K562 (cell line): ENCODE measurements at places on chromosomes 11 and 22. TPM values are rescaled to one million over a fixed set of nuclear protein-coding genes. Genes with fewer than 3 reads are reported as not detected.
A peak's percentile ranks its signal among the peaks of the same experiment; 100 is the strongest.

DNA sequence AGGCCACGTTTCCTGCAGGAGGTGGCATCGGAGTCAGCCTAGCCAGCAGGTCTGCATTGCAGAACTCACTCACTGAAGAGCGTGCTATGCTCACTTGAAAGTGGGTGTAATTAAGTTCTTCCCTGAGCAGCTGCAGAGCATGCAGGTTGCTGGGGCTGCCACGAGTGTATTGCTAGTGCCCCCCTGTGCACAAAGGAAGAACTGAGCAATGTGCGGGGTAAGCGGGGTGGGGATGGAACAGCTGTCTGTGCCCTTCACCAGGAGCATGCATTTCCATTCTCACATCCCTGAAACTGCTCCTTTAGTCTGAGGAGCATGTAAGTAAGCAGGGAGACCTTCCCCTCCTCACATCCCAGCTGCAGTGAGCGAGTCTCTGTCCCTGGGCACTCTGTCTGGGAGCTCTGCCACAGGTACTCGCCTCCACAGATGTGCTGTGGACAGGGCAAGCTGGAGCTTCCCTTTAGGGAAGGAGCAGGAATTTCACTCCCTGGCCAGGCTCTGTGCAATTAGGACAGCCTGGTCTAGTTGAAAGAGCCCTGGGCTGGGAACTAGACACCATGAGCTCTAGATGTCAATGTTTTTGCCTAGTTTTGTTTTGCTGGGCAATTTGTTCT, 1031.8 kb downstream of the NTM start:
- DNase-seq: no peak

DNA sequence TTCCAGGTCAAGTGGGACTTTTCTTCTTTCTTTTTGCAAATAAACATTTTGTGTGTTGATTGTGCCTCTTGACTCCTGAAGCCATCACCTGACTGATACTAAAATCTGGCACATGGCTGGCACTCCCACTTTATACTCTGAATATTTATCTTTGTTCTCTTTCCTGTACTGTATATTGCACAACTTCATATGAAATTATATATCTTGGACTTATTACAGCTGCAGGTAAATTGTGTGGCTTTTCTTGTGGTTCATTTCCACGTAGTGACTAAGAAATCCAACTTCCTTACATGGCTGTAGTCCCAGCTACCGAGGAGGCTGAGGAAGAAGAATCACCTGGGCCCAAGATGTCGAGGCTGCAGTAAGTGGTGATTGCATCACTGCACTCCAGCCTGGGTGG, 23.7 kb upstream of the OR5B12 start:
- DNase-seq: no peak

- DNase-seq: no peak
These were observed 76.9 kb upstream of the B3GAT1 start for GRCh38 chr11:134488913-134489312.

The CLDN5 gene
- 0.16 and 0.20 TPM in 2 replicates for total RNA-seq

DNA sequence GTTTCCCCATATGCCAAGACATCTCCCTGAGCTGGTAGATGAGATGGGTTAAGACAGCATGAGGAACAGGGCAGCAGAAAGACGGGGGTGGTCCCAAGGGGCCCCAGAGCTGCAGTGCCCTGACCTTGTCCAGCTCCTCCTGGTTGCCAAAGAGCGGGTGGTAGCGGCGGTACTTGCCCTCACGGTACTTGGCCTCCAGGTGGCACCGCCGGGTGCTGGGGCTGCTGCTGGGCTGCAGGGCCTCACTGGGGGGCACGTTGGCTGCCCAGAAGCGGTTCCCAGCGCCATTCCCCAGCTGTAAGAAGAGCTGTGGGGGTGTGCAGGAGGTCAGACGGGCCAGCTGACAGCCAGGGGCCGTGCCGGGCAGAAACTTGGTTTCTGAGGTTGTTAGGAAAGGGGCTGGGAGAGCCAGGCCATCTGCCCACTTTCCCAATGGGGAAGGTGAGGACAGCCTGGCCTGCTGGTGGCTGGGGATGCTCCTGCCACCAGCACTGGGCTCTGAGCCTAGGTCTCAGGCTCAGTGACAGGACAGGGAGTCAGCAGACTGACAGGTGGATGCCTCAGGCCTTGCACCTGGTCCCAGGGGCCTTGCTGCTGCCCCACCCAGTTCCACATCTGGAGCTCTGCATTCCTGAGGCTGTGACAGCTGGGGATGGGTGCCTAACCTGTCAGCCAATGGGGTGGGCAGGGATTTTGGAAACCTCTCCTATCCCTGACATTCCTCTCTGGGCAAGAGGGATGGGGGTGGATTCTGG, 30.0 kb upstream of the PDE2A start:
- no peak for DNase-seq

- DNase-seq: no peak
These were observed 29.8 kb upstream of the TMEM135 start for GRCh38 chr11:87007963-87008362.

DNA sequence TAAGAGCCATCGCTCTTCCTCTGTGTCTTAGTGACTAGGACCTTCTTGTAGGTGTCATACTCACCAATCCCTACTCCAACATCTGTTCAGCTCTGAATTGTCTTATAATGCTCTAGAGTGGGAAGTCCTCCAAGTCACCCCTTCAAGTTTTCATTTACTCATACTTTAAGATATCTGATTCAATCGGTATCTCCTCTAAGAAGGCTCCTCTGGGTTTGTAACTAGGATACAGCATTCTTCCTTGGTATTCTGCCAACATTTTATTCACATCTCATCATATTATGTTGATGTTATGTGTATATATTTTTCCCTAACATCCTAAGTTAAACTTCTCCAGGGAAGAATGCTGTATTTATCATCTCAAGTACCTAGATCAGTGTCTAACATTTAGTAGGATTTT, 662.1 kb downstream of the NTM start:
- no peak for DNase-seq

The MRGPRF gene
- total RNA-seq: 0.07 TPM in 1 of 2 replicates, not detected in the other

- DNase-seq: no peak
These were observed 440 bp upstream of the SLC25A45 start for GRCh38 chr11:65382804-65383368.

The RAB3IL1 gene
- total RNA-seq: 42.6 and 46.2 TPM in 2 replicates

GRCh38 chr11:77705195-77705875, 67.7 kb upstream of the CLNS1A start:
- peak; percentile 29 for DNase-seq

- DNase-seq: peak; percentile 31
These were observed 3.3 kb downstream of the MAP4K2 start for GRCh38 chr11:64799623-64800302.
